ENCODE measurements at places on chromosomes 7 and 10.

DNA sequence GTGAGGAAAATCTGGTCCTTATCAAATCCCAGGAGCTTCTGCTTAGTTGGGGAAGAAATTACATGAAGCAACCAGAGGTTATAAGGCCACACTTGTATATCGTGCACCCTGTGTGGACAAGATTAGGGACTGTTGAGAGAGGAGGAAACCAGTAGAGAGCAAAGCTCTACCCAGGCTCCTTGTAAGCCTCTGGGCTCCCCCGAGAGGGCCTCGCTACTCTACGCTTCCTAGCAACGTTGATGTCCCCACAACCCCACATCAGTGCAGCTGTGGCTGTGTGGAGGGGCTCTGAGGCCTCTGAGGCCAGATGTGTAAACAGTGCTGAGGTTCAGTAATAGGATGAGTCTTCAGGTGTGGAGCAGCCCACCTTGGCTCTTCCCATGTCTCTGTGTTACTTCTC is 16.0 kb downstream of the HIF1AN start:
- DNase-seq, result no peak

GRCh38 chr7:30231271-30231670 is 53.1 kb upstream of the ZNRF2 start:
- no peak for DNase-seq

- no peak for DNase-seq
These were observed 18.4 kb downstream of the MTPAP start for GRCh38 chr10:30330497-30331168.

DNA sequence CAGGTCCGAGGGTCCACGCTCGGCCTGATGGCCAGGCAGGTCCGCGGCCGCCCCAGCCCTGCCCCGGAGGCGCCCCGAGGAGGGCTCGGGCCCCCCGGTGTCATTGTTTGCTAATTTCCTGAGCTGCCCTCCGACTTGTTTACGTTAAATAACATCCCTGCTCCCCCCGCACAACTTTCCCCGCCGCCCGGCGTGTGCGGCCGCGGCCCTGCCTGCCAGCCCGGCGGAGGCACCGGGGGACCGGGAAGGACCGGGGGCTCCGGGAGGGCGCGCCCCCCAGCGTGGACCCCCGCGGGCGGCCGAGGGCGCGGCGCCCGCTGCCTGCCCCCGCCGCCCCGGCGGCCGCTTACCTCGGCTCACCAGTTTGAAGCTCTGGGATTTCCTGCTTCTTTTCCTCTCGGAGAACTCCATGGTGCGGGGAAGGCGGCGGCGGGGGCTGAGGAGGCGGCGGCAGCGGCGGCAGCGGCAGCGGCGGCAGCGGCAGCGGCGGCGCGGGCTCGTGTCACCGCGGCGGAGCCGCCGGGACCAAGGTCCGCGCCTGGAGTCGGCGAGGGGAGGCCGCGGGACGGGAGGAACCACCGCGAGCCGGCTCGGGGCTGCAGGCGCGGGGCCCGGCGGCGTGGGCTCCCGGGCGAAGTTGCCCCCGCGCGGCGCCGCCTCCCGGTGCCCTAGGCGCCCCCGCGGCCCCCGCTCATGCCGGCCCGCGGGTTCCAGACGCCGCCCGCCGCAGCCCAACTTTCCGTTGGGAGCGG is 515 bp downstream of the BEND7 start:
- no peak for DNase-seq

- DNase-seq, result no peak
These were observed 42.3 kb downstream of the SH2D4B start for GRCh38 chr10:80579849-80580637.

GRCh38 chr10:112202561-112203241 is 19.1 kb upstream of the GPAM start:
- no peak for DNase-seq

DNA sequence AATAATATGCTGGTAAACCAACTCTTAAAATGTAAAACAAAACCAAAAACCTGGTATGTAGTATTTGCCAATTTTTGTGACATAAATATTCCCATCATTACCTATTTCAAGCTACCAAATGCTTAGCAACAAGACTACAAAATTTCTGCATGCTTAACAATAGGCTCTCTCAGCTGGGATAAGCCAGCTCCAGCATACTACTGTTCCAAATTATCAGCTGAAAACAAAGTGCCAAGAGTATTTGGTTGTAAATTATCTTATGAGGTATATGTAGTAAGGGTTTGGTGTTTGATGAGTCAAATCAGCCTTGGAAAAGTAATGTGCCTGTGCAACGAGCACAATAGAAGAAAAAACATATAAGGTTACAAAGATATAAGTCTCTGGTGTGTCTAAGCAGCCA is 263.2 kb downstream of the HGF start:
- DNase-seq, result no peak
